ENCODE measurements at places on chromosomes 11 and 22.

- DNase-seq = no peak
Observed at GRCh38 chr11:47886096-47886495, 37.9 kb upstream of the NUP160 start.

- DNase-seq = no peak
Observed at GRCh38 chr11:109794501-109794900, 298.7 kb upstream of the ZC3H12C start.

DNA sequence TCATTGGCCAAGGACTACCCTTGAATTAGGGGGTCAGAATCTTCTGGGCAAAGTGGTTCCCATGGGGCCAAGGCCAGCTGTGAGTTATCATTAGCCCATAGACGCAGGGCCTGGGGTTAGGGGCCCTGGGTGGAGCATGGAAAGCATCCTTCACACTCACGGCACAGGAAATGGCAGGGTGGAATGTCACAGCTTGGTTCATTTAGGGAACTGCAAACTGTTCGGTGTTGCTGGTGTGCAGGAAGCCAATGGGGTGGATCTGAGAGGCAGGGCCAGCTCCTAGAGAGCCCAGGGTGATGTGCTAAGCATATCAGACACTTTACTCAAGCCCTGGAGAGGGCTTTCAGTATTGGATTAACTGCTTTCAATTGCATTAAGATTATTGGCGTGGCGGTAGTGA is 42.9 kb downstream of the TECTA start:
- DNase-seq = no peak

GRCh38 chr11:15123849-15124248 is 9.1 kb downstream of the INSC start:
- no peak for DNase-seq

GRCh38 chr11:12177739-12178338 is 67.4 kb downstream of the MICAL2 start:
- no peak for DNase-seq

DNA sequence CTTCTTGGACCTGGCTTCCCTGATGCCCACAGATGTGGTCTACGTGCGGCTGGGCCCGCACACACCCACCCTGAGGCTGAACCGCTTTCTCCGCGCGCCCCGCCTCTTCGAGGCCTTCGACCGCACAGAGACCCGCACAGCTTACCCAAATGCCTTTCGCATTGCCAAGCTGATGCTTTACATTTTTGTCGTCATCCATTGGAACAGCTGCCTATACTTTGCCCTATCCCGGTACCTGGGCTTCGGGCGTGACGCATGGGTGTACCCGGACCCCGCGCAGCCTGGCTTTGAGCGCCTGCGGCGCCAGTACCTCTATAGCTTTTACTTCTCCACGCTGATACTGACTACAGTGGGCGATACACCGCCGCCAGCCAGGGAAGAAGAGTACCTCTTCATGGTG is 1.2 kb downstream of the CNGA4 start:
- DNase-seq = no peak

- no peak for DNase-seq
Observed at GRCh38 chr11:45048870-45049691, 97.4 kb upstream of the PRDM11 start.

DNA sequence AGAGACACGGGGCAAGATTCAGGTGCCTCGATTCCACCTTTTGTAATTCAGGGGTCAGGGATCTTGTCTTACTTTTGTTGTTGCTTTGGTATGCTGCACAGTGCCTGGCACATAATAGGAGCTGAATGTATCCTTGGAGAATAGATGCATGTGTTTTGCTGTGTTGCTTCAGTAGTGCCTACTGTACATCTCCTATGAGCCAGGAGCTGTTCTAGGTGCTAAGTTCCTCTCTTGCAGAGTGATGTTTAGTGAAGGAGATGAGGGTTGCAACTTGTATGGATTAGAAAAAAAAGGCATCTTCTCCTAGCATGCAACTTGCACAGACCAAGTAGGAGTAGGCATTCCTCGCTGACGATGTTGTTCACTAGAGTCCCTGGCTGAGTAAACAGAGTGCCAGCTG is 555.4 kb downstream of the NTM start:
- DNase-seq = no peak
